Muscle of back (tissue), 13 donors: ENCODE measurements at places on chromosomes 2 and 18. TPM values are rescaled to one million over a fixed set of nuclear protein-coding genes. Genes with fewer than 3 reads are reported as not detected.

Gene WDR75
- polyA plus RNA-seq: 38.5 TPM

Gene CCL20
- polyA plus RNA-seq: 0.36 TPM

DNA sequence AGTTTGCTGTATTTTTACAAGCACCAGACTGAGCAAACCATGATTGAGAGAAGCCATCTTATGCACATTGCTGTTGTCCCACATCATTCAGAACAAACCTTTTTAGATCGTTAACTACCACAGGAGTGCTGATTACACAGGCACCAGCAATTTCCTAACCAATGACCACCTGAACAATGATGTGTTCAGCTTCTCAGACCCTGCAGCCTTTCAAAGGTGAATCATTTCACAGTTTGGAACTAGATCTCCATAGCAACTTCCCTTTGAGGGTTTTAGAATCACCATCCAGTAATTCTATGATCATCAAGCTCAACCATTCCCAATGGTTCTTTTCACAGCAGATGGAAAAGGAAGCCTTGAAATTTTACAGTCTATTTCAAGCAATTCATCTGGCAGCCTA, 71.4 kb downstream of the OLA1 start:
- DNase-seq: no peak

Gene TRIB2
- 48.2 TPM for polyA plus RNA-seq

- DNase-seq: peak; percentile 36
Measured at GRCh38 chr2:191436368-191437055, 191.3 kb downstream of the MYO1B start.

- no peak for DNase-seq
Measured at GRCh38 chr18:62497190-62497772, 25.5 kb upstream of the ZCCHC2 start.

DNA sequence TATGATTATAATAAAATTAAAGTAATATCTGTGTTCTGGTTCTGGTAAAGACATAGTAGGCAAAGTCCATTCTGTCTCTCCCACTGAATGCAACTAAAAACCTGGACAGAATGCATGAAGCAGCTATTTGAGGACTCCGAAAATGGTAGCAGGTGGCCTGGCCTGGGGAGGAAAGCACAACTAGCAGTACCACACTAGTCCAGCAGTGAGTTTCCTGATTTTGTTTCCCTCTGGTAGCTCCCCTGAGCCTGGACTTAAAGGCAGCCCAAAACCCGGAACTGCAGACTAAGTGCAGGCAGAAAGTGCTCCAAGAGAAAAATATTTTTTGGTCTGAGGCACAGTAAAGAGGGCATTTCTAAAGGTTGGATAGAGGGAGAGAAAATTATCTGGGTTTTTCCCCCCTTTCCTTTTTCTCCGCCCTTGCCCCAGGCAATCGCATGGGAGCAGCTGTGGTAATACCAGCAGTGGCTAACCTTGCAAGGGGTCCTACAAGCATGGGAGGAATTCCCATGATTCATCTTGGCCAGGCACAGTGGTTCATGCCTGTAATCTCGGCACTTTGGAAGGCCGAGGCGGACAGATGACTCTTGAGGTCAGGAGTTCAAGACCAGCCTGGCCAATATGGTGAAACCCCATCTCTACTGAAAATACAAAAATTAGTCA, 32.3 kb downstream of the ASXL2 start:
- DNase-seq: no peak

Gene UGT1A9
- not detected for polyA plus RNA-seq

Gene SLC30A3
- polyA plus RNA-seq: 0.33 TPM

- no peak for DNase-seq
Measured at GRCh38 chr2:12081481-12082210, 335.2 kb downstream of the LPIN1 start.

GRCh38 chr2:153495725-153496124, 17.2 kb upstream of the RPRM start:
- DNase-seq: no peak

Gene CFC1
- not detected for polyA plus RNA-seq

DNA sequence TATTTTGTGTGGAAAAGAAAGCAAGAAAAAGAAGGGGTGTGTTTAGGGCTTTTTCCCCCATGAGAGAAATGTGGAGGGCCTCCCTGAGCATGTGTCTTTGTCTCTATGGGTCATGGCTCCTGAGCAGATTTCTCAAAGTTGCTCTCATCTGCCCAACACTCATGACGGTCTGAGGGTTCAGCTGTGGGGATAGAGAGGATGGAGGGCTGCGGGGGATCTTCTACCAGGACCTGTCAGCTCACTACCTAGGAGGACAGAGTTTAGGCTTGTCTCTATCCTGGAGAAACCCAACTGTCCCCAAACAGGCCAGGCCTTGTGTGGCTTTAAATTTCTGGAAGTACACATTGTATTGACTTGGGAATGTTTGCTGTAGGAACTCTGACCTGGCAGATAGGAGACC, 342.2 kb downstream of the MYCN start:
- DNase-seq: no peak

- no peak for DNase-seq
Measured at GRCh38 chr2:211373203-211373602, 816.8 kb downstream of the CPS1 start.

DNA sequence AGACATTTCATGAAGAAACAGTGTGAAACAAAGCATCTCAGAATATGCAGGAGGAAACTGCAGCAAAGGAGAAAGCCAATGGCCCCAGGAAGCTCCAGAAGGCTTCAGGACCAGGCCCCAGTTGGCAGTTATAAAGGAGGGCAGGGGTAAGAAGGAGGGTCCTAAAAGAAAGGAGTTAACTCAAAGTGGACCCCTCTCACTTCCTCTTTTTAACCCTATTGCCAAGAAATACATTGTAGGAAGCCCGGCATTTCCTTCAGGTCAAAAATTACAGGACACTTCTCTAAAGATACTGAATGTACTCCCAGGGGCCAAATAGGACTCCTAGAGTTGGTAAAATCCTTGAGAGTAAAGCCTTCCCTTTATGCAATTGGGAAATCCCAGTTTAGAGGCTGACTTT, 77.1 kb upstream of the TGFA start:
- no peak for DNase-seq

DNA sequence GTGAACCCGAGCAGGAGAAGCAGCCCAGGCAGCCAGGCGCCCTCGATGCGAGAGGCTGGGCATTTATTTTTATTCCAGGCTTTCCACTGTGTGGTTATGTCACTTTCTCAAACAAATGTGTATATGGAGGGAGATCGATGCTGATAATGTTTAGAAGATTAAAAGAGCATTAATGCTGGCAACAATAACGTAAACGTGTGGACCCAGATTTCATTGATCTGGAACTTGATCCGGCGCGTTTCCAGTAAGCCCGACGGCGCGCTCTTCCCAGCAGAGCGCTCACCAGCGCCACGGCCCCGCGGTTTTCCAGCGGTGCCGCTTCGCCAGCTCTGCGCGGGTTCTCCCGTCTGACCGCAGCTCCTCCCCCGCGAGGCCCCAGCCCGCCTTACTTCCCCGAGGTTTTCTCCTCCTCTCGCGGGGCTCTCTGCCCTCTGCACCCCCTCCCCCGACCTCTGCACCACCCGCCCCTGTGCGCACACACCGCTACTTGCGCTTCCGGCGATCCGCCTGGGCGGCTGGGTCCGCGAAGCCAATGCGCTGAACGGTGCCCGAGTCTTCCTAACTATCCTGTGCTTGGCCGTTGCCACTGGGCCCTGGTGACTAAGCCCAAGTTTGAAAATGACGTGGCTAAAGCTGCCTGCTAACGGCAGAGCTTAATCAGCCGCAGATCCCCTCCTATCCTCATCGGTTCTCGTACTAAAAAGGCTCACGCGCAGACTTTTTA, 6.1 kb downstream of the ONECUT2 start:
- DNase-seq: peak; percentile 2

Gene TNFAIP6
- 21.9 TPM for polyA plus RNA-seq

- no peak for DNase-seq
Measured at GRCh38 chr2:241801611-241802420, 7.2 kb upstream of the NEU4 start.

DNA sequence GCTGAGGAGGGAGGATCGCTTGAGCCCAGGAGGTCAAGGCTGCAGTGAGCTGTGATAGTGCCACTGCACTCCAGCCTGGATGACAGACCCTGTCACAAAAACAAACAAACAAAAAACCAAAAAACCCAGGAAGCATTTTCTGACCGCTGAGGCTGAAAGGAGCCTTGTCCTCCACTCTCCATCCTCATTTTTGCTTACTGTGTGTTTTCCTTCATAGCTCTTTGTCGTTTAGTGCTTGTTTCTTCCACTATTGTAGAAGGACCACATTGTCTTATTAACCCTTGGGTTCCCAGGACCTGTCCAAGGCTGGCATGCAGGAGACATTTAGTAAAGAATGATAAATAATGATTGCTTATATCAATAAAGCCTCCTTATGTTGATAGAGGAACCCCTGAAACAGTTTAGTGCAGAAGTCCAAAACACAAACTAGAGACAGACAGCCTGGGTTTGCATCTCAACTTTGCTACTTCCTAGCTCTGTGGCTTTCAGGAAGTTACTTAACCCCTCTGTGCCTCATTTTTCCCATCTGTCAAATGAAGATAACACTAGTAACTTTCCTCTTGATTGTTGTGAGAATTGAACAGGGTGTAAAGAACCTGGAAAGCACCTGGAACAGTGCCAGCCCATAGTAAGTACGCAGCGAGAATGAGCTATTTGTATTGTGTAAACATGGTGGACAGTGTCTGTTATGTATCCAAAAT, 126.0 kb downstream of the LPIN1 start:
- no peak for DNase-seq

DNA sequence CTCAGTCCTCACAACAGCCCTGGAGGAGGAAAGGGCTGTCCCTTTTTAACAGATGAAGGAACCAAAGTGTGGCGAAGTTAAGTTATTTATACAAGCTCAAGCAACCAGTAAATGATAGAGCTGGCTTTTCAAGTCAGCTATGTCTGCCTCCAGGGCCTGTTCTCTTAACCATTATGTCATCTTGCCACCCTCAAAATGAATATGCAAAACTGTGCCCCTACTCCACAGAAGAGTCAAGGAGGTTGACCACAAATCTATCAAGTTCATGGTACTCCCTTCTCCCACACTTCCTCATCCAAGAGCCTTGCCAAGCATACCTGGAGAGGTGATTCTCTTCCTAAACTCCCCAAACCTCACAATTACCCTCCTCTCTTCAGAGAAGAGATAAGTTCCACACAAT, 37.3 kb upstream of the CREB1 start:
- DNase-seq: no peak

DNA sequence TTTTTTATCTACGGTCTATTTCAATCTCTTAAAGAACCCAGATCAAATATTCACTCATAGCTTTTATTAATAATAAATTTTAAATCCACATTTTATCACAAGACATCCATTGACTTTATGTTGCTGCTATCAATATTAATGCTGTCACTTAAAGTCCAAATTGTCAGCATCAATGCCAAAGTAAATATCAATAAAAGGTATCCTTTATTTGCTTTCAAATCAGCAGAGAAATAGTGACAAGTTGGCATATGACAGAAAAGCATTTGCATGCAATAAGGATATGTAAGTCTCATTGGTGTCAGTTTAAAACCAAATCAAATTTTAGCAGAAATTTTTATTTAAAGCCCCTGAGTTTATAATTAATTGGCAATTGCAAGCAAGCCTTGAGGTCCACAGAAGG, 775.4 kb downstream of the ADCYAP1 start:
- no peak for DNase-seq

Gene POTEC
- polyA plus RNA-seq: 0.03 TPM

- no peak for DNase-seq
Measured at GRCh38 chr2:231212329-231212845, 14.0 kb downstream of the ARMC9 start.

Gene LOXL3
- 7.0 TPM for polyA plus RNA-seq
